ENCODE measurements at places on chromosomes 7 and 10.

DNA sequence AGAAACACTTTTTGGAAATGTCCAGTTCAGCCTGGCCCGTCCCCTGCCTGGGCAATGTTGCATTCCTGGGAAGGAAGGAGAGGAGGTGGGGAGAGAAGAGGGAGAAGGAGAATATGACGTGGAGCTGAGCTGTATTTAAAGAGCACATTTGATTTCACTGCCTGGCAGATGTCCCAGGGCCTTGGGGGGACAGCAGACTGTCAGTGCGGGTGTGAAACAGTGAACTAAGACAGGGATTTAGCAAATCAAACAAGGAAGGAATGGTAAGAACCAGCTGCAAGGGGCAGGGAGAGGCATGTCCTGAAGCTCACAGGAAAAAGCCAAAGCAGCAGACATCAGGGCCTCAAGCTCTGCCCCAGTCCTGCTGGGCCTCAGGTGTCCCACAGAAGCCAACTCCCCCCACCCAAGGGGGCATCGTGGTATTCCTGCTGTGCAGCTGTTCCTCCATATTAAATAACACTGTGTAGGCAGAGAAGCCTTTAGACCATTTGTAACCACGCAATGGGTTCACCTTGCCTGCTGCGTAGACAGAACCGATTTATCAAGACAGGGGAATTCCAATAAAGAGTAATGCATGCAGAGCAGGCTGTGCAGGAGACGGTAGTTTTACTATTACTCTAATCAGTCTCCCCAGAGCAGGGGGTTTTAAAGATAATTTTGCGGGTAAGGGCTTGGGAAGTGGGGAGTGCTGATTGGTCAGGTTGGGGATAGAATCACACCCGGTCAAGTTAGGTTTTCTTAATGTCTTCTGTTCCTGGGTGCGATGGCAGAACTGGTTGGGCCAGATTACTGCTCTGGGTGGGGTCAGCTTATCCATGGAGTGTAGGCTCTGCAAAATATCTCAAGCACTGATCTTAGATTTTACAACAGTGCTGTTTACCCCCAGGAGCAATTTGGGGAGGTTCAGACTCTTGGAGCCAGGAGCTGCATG is 18.3 kb downstream of the LEP start:
- DNase-seq, result no peak

DNA sequence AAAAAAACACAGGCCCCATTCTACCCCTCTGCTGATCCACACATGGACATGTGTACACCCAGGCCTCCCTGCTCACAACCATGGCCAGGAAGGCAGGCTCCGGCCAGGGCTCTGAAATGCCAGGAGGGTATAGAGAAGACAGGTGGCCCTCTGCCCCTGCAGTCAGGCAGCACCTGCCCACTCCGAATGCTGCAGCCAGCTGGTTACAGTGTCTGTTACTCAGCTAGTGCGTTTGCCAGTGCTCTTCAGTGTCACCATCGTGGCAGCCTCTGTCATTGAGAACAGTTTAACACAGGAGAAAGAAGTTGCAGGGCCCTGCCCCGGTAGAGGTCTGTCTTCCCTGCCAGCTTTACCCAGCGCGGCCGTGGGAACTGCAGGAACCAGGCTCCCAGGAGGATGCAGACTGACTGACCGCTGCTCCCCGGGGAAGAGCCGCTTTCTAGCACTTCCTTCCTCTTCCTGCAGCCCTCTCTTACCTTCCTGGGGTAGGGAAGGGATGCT is 128.8 kb upstream of the FAM20C start:
- no peak for DNase-seq

DNA sequence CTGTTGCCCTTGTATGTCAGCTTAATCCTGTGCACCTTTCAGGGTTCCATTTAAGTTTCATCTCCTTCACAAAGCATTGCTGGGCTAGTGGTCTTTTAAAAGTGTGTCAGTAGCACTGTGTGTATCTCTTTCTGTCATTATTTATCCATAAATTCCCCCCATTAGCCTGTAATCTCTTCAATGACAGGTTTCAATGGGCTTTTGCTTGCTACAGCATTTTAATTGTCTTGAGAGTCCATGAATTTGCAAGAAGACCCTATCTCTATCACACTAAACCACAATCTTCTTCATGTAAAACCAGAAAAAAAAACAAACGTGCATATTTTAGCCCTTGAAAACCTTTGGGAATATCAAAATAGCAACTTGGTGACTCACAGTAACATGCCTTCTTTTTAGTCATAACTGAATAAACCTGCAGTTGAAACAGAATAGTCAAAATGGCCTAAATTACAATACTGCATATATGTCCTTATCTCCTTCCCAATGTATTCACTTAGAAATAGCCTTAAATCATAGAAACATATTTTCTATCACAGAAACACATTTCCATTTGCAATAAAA is 118.6 kb downstream of the PON1 start:
- DNase-seq, result no peak

DNA sequence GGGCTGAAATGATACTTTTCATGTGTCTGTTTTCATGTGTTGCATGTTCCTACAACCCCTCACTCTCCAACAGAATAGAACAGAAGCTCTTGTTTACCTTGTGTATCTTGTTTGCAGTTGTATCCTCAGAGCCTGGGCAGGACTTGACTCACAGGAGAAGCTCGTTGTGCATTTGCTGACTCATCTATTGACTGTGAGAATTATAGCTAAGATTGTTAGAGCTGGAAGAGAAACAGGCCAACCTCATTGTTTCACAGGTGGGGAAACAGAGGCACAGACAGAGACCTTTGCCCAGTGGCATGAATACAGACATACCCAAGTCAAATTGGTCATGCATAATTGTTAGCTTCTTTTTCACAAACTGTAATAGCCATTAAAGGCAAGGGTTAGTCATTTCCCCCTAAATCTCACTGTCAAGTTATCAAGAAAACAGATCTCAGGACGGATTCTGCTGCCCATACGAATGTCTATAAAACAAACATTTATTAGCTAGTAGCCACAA is 4.6 kb upstream of the TSPAN15 start:
- DNase-seq, result no peak

- no peak for DNase-seq
These were observed 13.7 kb upstream of the CLDN4 start for GRCh38 chr7:73817121-73817520.

GRCh38 chr7:1545417-1546246 is 10.4 kb downstream of the TMEM184A start:
- DNase-seq, result no peak

Measured in effector CD8-positive, alpha-beta T cell (primary cell).